Right ventricle myocardium inferior (tissue), 1 donor: ENCODE measurements at places on chromosomes 5 and 9. TPM values are rescaled to one million over a fixed set of nuclear protein-coding genes. Genes with fewer than 3 reads are reported as not detected.

The PCAT7 gene
- not detected for total RNA-seq

The ANKRD31 gene
- 0.05 TPM for total RNA-seq

The SPATA31D4 gene
- not detected for total RNA-seq

The SARDH gene
- total RNA-seq = 0.41 TPM

The DENND1A gene
- 13.6 TPM for total RNA-seq

The GDA gene
- 3.1 TPM for total RNA-seq

The OSMR gene
- 14.1 TPM for total RNA-seq

The INSYN2B gene
- 0.87 TPM for total RNA-seq

The PCDHGB4 gene
- 4.6 TPM for total RNA-seq

The PPP3R2 gene
- total RNA-seq = not detected

The WASHC1 gene
- total RNA-seq = 13.4 TPM

The ORM2 gene
- not detected for total RNA-seq

The SPATA31C1 gene
- not detected for total RNA-seq

The CBY3 gene
- total RNA-seq = not detected

The LAMC3 gene
- 0.22 TPM for total RNA-seq

The TENT4A gene
- 13.0 TPM for total RNA-seq

The EDIL3 gene
- total RNA-seq = 1.7 TPM

The ACOT12 gene
- total RNA-seq = not detected

The GOLM1 gene
- 4.2 TPM for total RNA-seq

The PLAA gene
- total RNA-seq = 30.3 TPM

The GPSM1 gene
- total RNA-seq = 48.6 TPM

The TRIM36 gene
- total RNA-seq = 0.19 TPM

The C5orf58 gene
- total RNA-seq = not detected

The CRB2 gene
- total RNA-seq = 0.08 TPM

The SPINK7 gene
- not detected for total RNA-seq

The ZNG1F gene
- 4.2 TPM for total RNA-seq

The MRPL50 gene
- total RNA-seq = 16.5 TPM

The FBP2 gene
- total RNA-seq = 0.54 TPM

The CCDC69 gene
- 181 TPM for total RNA-seq
